GM12891 (cell line): ENCODE measurements at places on chromosomes 3 and 15.

DNA sequence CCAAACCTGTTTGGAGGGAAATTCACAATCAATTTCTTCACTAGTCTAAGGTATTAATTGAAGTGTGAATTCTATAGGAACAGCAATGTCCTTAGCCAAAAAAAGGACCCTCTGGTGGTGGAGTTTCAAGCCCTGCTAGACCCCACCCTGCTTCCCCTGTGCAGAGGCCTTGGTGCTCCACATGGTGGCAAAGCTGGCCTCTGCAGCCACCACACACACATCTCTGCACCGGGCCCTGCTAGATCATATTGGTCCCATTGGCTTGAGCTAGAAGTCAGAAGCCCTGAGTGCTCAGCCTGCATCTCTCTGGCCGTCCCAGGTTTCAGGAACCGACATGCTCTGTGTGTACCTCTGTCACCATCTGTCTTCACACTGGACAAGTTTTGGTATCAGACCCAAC, 220.9 kb upstream of the TRIM42 start:
- DNase-seq: no peak

GRCh38 chr3:174891524-174892203, 32.5 kb downstream of the NAALADL2 start:
- DNase-seq: no peak

DNA sequence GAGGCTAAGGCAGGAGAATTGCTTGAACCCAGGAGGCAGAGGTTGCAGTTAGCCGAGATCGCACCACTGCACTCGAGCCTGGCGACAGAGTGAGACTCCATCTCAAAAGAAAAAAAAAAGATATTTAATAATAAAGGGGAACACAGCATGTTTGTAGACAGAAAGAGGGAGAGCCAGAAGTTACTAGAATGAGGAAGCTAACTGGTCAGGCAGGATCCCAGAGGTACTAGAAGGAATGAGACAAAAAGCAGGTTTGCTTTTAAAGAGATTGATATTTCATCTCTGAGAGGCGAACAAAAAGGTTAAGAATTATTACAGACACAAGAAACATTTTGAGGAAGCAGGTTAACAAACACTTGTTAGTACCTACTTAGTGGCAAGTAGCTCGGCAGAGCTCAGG, 9.2 kb downstream of the CD200R1 start:
- no peak for DNase-seq

DNA sequence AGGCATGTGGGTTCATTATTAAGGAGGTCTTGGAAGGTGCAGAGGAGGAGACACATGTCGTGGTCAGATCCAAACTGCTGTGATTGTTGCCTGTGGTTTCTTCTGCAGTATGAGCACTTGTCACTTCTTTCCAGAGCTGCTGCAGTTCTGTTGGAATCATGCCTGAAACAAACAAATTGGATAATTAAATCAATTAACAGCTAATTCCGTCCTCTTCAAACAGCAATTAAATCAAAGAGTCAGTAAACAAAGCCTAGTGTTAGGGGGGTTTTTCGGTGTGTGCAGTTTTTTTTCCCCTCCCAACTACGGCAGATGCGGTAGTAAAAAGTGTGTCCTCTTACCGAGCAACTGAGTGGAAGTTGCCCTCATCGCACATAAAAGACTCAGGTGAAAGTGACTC, 542.2 kb downstream of the FOXP1 start:
- DNase-seq: no peak

DNA sequence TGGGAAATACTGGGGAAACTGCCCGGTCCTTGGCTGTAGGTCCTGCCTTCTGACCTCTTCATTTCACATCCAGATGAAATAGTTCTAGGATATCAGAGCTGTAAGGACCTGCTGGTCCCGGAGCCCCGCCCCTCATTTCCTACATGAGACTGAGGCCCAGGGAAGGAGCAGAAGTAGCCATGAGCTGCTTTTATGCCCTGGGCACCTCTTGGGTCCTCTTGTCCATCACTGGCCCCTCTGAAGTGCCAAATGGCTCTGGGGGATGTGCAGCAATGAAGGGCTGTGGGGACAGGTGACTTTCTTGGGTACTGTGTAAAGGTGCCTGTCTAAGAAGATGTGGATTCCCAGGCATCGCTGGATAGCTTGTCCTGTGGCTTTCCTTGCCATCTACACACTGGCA, 40.3 kb upstream of the ESYT3 start:
- no peak for DNase-seq

GRCh38 chr3:148372206-148372875, 325.4 kb upstream of the AGTR1 start:
- no peak for DNase-seq

DNA sequence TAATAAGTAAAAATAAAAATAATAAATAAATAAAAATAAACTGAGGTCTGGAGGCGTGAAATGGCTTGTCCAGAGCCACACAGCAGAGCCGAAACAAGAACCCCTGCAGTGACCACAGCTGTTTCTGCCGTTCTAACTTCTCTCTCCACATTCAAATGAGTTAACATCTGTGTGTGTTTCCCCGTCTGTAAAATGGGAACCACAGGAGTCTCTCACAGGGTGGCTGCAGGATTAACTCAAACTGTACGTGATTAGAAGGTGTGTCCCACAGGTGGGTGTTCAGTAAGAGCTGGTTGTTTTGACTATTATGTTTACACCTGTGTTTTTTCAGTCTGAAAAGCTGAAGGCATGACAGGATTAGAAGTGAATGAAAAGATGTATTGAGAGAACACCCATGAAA, 27.0 kb upstream of the MUC4 start:
- DNase-seq: no peak

- DNase-seq: no peak
These were observed 176.0 kb upstream of the TMCO5A start for GRCh38 chr15:37758412-37758811.

GRCh38 chr3:39605837-39606236, 138.4 kb downstream of the MOBP start:
- no peak for DNase-seq

GRCh38 chr3:22835041-22835440, 368.1 kb upstream of the UBE2E2 start:
- DNase-seq: no peak

GRCh38 chr15:98874773-98875172, 132.8 kb downstream of the PGPEP1L start:
- no peak for DNase-seq

GRCh38 chr3:11060500-11061251, 68.1 kb downstream of the SLC6A1 start:
- DNase-seq: peak; percentile 63

- no peak for DNase-seq
These were observed 143.3 kb downstream of the ADAMTS17 start for GRCh38 chr15:100198442-100198841.

DNA sequence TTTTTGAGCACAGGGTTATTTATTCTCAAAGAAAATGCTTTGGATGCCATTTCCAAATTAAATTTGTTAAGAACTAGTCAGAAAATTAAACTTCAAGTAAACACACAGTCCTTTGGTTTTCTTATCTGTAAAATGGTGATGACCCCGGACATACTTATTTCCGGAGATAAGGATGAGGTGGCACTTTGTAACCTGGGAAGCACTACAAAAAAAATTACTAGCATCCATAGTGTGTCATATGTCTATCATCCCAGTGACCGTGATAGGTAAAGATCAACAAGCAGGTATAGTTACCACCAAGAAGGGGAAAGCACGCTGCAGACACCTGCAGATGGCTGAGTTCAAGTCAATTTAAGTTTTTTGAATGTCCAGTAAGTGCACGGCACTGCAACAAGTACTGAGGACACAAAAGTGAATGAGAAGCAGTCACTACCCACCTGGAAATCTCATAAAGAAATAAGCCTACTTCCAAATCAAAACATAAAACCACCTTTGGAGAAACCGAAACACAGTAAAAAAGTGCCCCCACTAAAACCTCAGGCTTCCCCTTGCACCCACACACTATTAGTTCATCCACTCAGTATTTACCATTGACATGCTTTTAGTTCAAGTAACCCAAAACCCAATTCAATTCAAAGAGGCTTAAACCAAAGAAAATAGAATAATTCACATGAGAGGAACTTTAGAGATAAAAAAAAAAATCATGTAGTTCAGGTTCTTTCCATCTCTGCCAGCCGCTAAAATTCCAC, 24.6 kb downstream of the SEMA5B start:
- no peak for DNase-seq
